Foreskin keratinocyte (primary cell): ENCODE measurements at places on chromosomes 4 and X. TPM values are rescaled to one million over a fixed set of nuclear protein-coding genes. Genes with fewer than 3 reads are reported as not detected.

DNA sequence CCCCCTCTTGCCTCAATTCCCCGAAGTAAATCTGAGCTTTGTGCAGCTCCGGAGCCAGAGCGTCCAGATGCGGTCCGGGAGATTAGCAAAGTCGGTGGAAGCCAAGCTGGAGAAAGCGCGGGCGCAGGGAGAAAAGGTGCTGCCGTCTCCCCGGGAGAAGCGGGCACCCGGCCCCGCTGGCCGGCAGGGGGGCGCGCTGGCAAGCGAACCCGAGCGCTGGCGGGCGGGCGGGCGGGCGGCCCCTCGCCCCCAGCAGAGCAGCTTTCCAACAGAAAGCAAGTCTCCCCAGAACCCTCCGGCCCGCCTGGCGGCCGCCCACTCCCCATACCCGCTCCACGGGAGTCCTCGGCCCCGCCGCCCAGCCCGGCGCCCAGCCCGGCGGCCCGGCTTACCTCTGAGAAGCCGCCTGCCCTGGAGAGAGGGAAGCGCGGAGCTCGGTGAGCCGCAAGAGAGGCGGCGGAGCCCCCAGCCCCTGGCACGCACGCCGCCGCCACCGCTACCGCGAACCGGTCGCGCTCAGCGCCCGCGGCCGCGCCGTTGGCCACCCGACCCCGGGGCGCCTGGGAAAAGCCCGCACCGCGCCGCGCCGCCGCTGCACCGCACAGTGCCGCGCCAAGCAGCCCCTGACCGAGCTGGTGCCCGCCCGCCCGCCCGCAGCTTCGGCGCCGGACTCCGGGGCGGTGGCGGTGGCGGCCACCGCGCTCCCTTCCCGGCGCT lies 529 bp upstream of the CITED1 start:
- no peak for DNase-seq

- peak; percentile 61 for DNase-seq
These were observed 1044.2 kb downstream of the GLUD2 start for GRCh38 chrX:122091571-122091970.

AFM gene
- total RNA-seq, result 0.07 TPM in 1 of 2 replicates, not detected in the other

GRCh38 chr4:80187677-80188076 lies 9.6 kb upstream of the PRDM8 start:
- DNase-seq, result no peak
